Regular cardiac myocyte (primary cell): ENCODE measurements at places on chromosomes 7 and 10. TPM values are rescaled to one million over a fixed set of nuclear protein-coding genes. Genes with fewer than 3 reads are reported as not detected.

Gene THNSL1
- 4.2 and 5.0 TPM in 2 replicates for total RNA-seq

Gene HTR7
- 8.2 and 11.3 TPM in 2 replicates for total RNA-seq

Gene EPDR1
- 54.1 and 119 TPM in 2 replicates for total RNA-seq

Gene AVL9
- total RNA-seq = 38.9 and 58.6 TPM in 2 replicates

Gene RNF32
- total RNA-seq = 0.77 and 2.5 TPM in 2 replicates

Gene WNT2
- total RNA-seq = under 0.01 and 0.19 TPM in 2 replicates

Gene OR13A1
- total RNA-seq = not detected in 2 replicates

Gene HMX3
- total RNA-seq = not detected in 2 replicates

Gene DRGX
- not detected in 2 replicates for total RNA-seq

Gene SPDYE11
- total RNA-seq = not detected in 2 replicates

Gene PALD1
- total RNA-seq = 0.19 and 0.56 TPM in 2 replicates

Gene ANKRD1
- 169 and 275 TPM in 2 replicates for total RNA-seq

Gene GPC2
- total RNA-seq = 2.1 and 3.1 TPM in 2 replicates

Gene NPC1L1
- under 0.01 TPM in 2 replicates for total RNA-seq

Gene EMX2
- under 0.01 and 0.28 TPM in 2 replicates for total RNA-seq

Gene UBE2H
- 55.2 and 73.9 TPM in 2 replicates for total RNA-seq

Gene FGL2
- 3.1 and 10.1 TPM in 2 replicates for total RNA-seq

Gene AASS
- total RNA-seq = 25.7 and 30.2 TPM in 2 replicates

Gene TBXAS1
- 0.19 and 1.4 TPM in 2 replicates for total RNA-seq

Gene CCL26
- 2.9 and 12.1 TPM in 2 replicates for total RNA-seq

Gene FUOM
- 10.7 and 15.5 TPM in 2 replicates for total RNA-seq

Gene STOX1
- total RNA-seq = under 0.01 and 0.19 TPM in 2 replicates

Gene RHEB
- 66.5 and 67.5 TPM in 2 replicates for total RNA-seq

Gene CYTH3
- total RNA-seq = 28.2 and 40.3 TPM in 2 replicates

Gene CLEC2L
- not detected in 2 replicates for total RNA-seq

Gene IDI2
- total RNA-seq = 0.28 TPM in 1 of 2 replicates, not detected in the other
